ENCODE measurements at places on chromosomes 3 and 15.

DNA sequence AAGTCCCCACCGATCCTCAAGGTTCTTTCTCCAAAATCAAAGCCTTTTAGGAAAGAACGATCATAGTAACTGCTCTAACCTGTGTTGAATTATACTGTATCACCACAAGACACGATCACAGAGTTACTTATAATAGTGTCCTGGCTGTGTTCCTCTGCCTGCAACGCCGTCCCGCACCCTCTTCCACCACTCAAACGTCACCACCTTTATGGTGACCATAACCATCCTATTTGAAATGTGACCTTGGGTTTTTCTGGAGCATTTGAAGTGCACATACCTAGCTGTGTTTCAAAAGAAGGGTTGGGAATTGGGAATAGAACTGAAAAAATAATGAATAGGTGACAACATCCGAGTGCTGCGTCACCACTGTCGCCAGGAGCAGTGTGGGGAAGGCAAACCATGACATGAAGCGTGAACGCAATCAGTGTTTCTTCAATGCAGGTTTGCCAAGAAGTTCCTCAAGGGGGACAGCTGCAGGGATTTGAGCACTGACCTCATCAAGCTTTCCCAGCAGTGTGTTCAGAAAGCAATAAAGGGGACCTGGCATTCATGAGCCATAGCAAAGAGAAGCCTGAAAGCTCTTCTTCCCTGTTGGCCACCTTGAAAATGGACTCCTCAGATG lies 769 bp upstream of the SELENOS start:
- DNase-seq = no peak

DNA sequence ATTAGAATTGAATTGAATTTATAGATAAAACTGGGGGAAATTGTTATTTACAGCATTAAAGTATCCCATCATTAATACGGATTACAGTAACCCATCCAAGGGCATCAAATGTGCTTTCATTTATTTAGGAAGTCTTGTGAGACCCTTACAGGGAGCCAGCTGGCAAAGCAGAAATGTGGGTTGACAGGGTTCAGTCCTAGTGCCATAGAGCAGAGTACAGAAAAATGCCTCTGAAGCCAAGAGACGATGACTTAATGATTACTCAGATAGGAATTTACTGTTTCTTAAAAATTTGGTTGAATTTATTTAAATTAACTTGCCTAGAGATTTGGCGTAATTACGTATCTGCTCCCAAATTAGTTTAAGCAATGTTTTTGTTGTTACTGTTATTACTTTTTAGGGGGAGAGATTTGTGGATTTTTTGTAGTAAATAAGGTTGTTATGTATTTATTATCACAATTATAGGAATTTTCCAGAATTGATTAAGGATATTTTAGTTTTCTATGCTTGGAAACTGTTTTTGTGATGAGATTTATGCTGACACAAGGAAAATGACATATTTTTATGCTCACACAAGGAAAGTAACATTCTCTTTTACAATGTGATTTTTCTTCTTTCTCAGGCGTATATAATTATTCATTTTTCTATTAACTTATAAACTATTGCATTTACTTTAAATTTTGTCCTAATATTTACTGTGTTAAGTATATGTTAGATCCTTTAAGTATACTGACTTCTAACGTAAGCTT lies 152.0 kb downstream of the EPHA6 start:
- DNase-seq = no peak

- DNase-seq = no peak
These were observed 219.0 kb upstream of the LINGO1 start for GRCh38 chr15:77851691-77852090.

DNA sequence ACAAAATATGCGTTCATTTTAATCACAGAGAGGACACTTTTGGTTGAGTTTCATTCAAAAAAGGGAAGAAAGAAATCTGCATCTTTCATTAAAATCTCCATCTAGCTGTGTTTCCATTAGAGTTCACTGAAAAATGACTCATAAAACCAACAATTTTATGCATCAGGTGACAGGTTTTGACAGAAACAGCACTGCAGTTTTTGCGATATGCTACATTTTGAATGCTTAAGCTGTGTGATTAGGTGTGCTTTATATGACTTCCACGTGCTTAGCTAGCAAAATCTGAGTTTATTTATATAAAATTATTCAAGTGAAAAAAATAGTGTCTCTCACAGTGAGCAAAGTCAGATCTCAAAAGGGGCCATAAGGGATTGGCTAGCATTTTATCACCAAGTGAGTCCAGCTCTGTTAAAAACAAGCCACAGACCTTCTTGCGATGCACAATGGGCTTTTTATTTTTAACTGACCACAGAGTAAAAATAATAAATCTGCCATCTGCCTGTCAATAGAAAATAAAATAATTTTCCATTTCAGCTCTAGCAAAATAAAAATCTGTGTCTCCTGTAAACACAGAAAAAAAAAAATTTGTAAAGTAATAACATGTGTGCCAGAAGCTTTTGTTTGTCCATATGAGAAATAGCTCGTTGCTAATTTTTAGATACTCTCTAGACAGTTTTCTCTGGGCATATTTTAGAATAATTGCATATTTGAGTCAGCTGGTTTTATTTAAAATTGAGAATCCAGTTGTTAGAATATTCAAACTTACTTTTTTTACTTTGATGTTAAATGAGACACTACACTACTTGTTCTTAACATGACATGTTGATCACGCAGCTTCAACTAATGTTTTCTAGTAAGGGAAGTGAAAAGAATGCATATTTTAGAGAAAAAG lies 409.8 kb downstream of the ROBO2 start:
- DNase-seq = no peak

GRCh38 chr15:60134609-60135008 lies 130.5 kb downstream of the FOXB1 start:
- no peak for DNase-seq

DNA sequence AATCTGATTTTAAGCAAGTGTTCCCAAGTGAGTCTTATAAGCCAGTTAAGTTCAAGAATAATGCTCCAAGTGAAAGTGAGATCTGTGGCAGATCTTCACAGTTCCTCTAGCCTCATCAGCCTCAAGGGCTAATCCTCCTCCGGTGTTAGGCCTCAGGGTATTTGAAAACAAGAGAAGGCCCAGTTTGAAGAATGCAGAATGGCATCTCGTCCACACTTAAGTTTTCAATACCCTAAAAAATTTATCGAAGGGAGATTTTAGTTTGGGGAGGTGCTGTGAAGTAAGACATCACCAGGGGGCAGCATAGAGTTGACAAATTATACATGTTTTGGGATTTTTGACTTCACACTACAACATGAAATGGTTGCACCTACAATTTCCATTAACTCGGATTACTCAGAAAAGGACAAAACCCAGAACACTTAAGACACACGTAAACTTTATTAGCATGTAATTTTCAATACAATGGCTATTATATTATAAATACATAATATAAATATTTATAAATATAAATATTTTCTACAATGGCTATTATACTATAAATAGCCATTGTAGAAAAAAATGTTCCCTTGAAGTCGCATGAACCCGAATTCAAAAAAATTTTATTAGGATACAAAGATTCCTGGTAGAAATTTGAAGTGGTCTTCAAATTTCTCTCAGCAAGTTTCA lies 2.3 kb upstream of the TMEM266 start:
- DNase-seq = peak; percentile 48

GRCh38 chr3:13019243-13020095 lies 53.8 kb downstream of the IQSEC1 start:
- no peak for DNase-seq

DNA sequence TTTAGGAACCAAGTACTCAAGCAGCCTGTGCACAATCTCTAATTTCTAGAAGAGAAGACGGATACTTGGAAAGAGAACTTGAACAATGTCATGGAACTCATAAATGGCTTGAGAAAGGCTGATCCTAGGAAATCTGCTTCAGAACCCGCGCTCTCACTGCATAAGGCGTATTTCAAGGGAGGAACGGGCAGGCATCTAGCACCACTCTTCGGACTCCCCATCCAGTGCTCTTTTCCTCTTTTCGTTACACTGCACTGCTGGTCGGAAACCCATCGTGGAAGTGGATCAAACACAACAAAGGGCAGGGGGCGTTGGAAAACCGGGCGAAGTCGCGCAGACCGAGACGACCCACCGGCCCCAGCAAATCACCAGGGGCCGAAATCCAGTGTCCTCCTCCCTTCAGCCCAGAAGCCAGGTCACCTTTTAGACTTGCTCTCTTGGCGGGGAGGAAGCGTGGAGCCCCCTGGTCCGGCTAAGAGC lies 539 bp upstream of the TLNRD1 start:
- DNase-seq = no peak
